ENCODE measurements at places on chromosomes 5 and 9. TPM values are rescaled to one million over a fixed set of nuclear protein-coding genes. Genes with fewer than 3 reads are reported as not detected.
A peak's percentile ranks its signal among the peaks of the same experiment; 100 is the strongest.

DNA sequence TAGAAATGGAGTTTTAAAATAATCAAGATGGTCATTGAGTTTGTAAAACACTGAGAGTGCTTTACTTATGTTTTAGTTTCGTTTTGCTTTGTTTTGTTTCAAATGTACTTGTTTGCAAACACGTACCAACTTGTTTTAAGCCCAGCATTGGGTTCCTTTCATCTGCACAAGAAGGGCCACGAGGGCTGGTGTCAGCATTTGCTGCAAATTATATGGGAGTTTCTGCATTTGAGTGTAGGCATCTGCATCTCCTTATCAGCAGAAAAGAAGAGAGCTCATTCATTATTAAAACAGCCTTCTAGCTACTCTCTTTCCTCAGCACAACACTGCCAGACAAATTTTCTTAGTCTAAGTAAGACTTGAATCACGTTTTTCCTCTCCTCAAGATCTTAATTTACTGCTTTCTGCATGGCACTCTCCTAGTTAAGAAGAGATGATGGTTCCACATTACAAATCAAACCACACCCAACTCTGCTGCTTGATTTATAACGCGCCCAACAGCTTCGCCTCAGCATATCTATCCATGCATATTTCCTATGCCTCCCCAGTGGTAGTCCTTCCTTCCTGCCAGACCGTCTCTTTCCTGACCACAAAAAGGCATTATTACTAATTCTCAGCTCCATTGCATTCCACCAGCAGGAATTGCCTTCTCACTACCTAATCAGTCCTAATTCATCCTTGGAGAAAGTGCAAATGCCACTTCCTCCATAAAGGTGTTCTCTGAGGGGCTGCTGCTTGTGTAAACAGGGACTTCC is 95.2 kb upstream of the CAST start:
- DNase-seq, result no peak

DNA sequence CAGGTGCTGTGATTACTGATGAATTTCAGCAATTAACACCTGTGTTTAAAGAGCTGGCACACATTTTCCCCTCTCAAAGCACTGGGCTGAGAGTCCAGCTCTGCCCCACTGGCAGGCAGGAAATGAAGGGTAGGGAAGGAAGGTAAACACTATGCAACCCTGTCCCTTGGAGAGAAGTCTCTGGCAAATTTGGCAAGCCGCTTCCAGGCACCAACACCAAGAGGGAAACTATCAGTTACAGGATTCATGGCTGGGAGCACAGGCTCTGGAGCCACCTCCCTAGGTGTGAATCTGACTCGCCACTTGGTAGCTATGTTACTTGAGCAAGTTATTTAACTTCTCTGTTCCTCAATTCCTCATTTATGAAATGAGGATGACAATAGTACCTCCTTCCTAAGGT is 3.3 kb downstream of the ANKS6 start:
- no peak for DNase-seq

DNA sequence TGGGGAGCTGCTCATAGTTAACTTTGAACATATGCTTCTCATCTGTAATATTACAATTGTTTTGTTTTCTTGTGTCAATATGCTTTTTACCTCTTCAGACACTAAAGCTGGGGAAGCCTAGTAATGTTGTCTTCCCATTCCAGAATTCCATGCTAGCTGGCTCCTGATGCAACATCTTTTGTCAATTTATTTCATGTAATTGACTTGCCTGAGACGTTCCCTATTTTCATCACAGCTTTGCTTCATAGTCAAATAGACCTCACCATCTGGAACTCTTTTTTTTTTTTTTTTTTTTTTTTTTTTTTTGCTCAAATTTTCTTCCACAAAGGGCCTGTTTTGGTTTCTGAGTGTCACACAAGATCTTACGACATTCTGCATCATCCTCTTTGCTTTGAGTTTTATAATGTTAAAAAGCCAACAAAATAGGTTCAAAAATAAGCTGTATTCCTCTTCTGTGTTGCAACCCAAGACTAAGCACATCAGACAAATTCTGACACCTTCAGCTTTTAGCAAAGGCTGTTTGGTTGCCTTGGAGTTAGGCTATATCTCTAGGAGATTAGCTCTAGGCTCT is 235.2 kb downstream of the NR3C1 start:
- DNase-seq, result no peak

- no peak for DNase-seq
Measured at GRCh38 chr5:72390836-72391235, 70.7 kb downstream of the PTCD2 start.

DNA sequence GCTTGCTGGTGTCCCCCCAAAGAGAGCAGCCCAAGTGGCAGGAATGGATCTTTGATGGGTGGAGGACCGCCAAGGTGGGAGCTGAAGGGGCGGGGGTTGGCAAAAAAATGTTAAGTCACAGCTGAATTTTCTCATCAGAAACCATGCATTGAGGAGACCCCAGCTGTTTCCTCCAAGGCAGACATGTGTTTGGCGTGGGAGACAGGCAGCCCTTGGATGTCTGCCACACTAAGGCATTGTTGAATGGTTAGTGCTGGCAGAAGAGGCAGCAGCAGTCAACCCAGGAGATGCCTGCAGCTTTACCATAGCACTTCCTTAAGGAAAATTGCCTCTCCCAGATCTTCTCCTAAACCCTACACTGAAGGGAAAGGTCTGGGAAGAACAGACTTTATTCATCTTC is 394.9 kb upstream of the CD180 start:
- DNase-seq, result no peak

DNA sequence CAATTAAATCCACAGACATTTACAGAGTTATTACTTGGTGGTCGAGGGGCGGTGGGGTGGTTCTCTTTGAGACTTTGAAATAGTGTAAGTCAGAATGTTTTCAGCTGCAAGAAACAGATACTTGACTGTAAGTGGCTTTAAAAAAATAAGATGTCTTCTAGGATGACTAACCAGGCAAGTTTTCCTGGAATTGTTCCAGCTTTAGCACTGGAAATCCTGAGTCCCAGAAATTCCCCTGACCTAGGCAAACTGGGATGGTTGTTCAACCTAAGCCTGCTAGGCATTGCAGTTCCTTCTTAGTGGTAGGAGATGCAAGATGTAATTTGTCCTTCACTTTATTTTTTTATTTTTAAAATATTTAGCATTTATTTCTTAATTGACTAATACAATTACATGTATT is 169.5 kb upstream of the POC5 start:
- DNase-seq, result no peak

DNA sequence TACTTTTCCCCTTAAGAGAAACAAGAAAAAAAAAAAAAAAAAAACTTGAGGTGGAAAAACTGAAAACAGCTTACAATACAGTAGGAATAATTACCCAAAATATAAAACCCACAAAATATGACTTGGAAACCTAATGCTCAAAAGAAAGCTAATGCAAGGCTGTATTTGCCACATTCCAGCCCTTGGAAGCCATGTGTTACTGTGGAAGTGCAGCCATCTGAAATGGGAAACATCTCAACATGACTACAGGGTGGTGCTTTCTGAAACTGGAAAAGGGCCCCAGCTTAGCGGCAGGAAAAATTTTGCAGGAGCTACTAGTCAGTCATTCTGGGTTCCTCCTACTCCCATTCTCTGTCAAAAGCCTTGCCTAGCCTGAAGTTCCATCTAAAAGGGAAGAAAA is 20.4 kb downstream of the CDK5RAP2 start:
- no peak for DNase-seq

DNA sequence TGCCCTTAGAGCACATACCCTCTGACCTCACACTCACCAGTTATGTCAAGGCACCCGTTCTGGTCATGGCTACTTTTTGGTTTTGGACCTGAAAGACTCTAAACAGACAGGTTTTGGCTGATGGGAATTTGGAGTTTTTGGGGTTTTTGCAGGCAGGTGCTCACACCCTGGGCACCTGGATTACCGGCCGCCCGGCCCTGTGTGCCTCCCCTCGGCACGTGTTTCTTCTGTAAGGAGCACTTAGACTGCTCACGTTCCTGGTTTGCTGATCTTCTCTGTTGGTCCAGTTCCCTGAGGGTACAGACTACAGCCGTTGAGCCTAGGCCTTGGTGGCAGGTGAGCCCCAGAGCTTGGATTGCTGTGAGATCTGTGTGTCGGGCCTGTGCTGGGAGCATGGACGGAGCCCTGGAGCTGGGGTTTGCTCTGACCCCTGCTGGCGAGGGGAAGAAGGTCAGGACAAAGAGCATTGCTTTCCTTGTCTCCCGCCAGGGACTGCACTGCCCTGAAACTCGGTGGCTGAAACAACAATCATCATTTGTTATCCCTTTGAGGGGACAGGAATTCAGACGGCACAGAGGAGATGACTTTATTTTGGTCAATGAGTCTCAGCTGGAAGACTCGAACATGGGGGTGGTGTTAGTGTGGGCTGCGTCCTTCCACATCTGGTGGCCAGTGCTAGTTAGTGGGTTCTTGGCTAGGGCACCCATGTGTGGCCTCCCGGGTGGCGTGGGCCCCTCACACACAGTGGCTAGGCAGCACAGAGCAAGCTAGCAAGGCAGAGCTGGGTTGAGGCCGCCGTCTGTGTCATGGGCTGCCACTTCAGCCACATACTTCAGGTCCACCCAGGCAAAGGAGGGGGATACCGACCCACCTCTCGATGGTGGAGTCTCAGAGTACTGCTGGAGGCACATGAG is 76.4 kb downstream of the EHMT1 start:
- no peak for DNase-seq

DNA sequence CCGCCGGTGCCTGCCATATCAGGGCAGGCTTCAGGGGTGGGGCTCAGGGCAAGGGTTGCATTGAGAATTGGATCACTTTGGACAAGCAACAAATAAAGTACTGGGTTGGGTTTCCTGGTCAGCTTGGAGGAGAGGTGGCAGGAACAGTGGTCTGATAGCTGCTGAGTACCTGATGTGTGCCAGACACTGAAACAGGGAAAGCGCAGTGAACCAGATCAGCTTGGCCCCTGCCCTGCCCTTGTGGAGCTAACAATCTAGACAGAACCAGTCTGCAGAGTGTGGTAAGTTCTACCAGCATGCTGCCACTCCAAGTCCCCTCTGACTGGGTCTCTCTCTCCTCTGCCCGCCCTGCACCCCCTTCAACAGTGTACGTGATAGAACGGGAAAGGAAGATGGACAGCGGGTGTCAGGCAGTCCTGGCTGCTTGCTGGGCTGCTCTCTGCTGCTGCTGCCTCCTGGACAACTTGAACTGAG is 53.4 kb downstream of the CYSTM1 start:
- no peak for DNase-seq

GRCh38 chr5:173450188-173450587 is 122.0 kb upstream of the STC2 start:
- no peak for DNase-seq

GRCh38 chr9:114722937-114723620 is 41.1 kb upstream of the TEX48 start:
- no peak for DNase-seq

- peak; percentile 27 for DNase-seq
Measured at GRCh38 chr9:85377731-85378289, 363.9 kb downstream of the AGTPBP1 start.

GRCh38 chr5:171810227-171810626 is 24.6 kb downstream of the SMIM23 start:
- DNase-seq, result no peak

DNA sequence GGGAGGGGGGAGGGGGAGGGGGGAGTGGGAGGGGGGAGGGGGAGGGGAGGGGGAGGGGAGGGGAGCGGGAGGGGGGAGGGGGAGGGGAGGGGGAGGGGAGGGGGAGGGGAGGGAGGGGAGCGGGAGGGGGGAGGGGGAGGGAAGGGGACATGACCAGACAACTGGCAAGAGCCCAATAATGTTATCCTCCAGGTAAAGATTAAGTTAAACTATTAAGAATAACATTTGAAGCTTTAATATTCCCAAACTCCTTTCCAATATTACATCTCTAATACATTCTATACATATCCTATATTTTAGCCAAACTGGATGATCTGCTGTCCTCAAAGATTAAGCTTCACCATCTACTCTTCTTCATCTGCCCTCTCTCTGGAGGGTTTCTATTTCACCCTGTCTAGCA is 25.8 kb downstream of the C5 start:
- DNase-seq, result no peak

DNA sequence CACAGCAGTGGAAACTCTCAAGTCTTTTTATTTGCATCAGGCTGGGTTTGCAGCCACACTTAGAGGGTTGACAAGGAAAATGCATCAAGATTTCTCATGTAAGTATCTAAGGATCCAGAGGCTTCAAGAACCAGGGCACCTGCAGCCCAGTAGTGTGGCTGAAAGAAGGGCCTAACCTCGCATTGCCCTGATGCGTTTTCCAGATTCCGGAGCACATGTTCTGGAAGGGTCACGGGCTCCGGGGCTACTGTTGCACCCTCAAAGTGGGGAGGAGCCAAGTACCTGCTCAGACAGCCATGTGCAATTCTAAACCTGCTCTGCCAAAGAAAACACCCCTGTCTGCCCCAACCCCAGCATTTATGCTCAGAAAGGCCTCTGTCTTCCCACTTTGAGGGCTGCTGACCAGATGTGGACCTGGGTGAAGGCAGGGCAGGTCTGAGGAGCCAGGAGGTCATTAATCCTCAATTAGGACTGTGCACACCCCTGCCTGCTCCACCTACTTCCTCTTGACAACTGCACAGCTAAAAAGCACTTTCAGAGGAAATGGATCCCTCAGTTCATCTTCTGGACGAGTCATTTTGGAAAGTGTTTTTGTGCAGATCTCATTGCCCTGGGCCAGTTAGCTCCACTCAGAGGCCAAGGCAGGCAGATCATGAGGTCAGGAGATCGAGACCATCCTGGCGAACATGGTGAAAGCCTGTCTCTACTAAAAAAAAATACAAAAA is 110.7 kb downstream of the SAXO1 start:
- no peak for DNase-seq

- no peak for DNase-seq
Measured at GRCh38 chr9:136531186-136531903, 14.5 kb downstream of the NOTCH1 start.

GRCh38 chr5:14066326-14066725 is 76.8 kb upstream of the TRIO start:
- DNase-seq, result no peak

The REEP2 gene
- 1.1 TPM for total RNA-seq

The MYOZ3 gene
- total RNA-seq, result not detected

The PCDHB4 gene
- total RNA-seq, result not detected

The TRIM36 gene
- 0.24 TPM for total RNA-seq

The GADD45G gene
- 7.7 TPM for total RNA-seq

The CDH9 gene
- not detected for total RNA-seq

The TAF11L5 gene
- not detected for total RNA-seq

The ADAMTS12 gene
- not detected for total RNA-seq

The BDP1 gene
- 36.6 TPM for total RNA-seq
